Fibroblast of skin of left biceps (primary cell): ENCODE measurements at places on chromosomes 6 and 20.

- DNase-seq, result no peak
Measured at GRCh38 chr20:24762371-24762770, 186.7 kb upstream of the CST7 start.

- DNase-seq, result no peak
Measured at GRCh38 chr20:52847731-52848359, 124.3 kb upstream of the TSHZ2 start.

- DNase-seq, result no peak
Measured at GRCh38 chr20:43492101-43492500, 15.4 kb upstream of the L3MBTL1 start.

- DNase-seq, result no peak
Measured at GRCh38 chr20:19880256-19881079, 122.4 kb downstream of the RIN2 start.

DNA sequence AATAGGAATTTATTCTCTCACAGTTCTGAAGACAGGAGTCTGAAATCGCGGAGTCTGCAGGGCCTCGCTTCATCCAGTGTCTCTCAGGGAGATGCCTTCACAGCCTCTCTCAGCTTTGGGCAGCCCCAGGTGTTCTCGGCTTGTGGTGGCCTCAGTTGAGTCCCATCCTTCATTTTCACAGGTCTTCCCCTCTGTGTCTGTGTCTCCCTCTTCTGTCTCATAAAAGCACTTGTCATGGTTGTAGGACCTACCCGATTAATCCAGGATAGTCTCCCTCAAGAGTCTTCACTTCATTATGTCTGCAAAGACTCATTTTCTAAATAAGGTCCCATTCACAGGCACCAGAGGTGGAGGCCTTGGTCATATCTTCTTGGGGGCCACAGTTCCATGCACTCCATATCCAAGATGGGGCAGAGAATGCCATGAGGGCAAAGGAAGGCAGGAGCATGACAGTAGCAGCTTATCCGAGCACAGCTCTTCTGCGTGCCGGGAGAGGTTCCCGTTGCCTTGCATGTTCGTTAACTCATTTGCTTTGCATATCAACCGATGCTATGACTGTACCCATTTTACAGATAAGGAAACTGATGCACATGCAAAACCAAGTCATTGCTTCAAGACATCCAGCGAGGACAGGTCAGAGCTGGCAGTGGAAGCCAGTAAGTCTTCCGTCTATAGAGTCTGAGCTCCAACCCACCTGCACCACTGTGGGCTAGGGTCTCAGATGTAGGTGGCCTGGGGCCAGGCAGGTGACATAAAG is 363.8 kb upstream of the SULF2 start:
- DNase-seq, result no peak

DNA sequence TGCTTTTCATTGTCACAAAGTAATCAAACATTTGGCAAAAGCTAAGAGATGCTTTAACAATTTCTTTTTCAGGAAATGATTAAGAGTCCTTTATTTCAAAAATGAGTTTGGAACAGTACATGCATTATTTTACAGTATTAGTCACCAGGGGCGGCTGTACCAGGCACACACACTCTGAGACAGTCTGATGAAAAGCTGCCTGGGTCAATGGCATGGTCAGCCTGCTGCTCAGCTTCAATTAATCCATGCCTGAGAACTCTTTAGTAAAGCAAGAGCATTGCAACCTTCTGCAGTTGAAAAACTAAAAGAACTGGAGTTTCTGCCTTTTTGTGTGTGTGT is 105.5 kb downstream of the TULP4 start:
- DNase-seq, result no peak

GRCh38 chr6:169906688-169907418 is 155.4 kb downstream of the ERMARD start:
- DNase-seq, result no peak

DNA sequence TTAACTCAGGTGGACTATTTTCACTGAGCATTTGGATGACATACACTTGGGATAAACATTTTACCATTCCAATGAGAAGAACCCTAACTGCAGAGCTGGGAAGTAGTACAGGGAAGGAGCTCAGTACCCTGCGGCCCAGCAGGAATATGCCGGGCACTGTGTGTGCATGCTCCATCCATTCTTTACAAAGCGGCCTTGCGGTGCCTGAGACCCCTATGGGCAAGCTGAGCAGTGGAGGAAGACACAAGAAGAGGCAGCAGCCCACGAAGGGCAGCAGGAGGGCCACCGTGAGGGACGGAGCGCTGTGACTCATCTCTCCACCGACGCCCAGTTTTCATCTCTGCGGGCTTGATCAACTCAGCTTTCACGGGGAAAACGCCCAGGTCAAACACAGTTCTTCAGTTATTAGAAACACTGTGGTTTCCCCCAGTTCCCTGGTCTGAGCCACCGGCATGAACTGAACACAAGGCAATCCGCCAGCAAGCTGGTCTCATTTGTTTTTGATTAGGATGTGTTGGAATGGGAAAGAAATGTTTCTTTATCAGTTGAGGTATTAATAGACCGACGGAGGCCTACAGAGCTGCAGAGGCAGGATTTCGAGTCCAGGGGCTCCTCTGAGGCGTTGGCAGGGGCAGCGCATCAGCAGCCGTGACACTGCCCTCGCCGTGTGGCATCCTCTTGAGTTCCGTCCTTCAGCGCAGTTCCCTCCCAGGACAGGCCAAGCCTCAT is 44.9 kb downstream of the IRF4 start:
- DNase-seq, result peak; percentile 69

- no peak for DNase-seq
Measured at GRCh38 chr6:1575210-1576041, 34.3 kb upstream of the FOXC1 start.

- no peak for DNase-seq
Measured at GRCh38 chr20:1633535-1633934, 13.7 kb upstream of the SIRPB1 start.

DNA sequence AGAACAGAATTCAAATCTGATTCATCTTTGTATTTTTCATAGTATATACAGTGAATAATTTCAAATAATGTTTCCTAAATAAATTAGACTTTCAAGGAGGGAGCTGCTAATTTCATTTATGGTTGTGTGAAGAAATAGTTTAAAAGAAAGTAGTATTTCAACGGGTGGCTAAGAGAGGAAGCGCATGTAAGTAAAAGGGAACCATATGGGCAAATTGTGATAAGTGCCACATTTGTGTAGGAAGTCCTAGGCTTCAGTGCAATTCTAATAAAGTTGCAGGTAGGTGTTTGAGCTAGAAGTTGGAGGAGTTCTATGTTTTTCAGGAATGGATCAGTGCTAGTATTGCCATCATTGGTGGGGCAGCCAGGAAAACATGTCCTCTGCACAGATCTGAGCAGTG is 178.8 kb upstream of the PRDM1 start:
- DNase-seq, result no peak

GRCh38 chr20:63538204-63539091 is 1.3 kb upstream of the PTK6 start:
- DNase-seq, result no peak

DNA sequence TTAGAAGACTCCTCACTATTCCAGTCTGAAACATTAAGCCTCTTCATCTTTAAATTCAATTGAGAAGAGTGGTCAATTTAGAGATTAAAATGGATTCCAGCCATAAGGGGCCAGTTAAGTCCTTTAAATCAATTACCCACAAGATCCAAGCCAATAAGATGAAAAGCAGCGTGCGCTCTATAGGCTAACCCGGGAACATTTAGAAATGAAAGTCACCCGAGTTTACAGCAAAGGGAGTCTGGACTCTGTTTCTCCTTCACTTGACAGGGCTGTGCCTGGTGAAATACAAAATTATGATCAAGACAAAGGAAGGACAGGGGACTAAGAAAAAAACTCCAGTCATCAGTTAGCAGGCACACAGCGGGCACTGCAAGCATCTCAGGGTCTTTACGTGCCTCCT is 393.7 kb downstream of the QKI start:
- DNase-seq, result no peak

- no peak for DNase-seq
Measured at GRCh38 chr6:129615020-129615419, 95.0 kb downstream of the ARHGAP18 start.

DNA sequence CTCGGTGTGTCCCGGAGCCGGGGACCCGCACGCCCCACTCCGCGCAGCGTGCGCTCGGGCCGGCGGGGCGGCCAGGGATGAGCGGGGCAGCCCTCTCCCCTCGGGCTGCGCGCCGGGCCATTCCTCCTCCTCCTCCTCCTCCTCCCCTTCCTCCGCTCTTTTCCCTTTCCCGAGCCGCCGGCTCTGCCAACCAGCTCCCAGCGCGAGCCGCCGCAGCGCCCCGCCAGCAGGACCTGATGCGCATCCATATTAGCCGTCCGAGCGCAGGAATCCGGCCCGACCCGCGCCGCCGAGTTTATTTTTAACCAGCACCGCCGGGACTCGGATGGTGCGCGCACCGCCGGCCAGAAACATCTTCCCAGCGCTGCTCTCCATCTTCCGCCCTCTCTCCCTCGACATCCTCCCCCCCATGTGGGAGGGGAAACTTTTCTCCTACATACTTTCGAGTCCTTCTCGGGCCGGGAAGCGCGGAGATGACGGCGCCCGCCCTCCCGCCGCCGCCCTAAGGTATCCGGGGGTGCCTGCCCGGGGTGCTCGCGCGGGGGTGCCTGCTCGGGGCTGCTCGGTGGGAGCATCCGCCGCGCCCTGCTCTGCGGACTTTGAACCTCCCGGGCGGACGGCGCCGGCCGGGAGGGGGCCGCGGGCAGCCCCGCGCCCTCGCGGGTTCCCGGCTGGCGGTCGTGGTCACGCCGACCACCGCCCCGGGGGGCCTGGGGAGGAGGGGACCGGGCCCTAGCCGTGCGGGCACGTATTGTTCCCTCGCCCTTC is 619 bp downstream of the RREB1 start:
- no peak for DNase-seq

GRCh38 chr20:53905019-53905819 is 165.2 kb downstream of the BCAS1 start:
- DNase-seq, result no peak

DNA sequence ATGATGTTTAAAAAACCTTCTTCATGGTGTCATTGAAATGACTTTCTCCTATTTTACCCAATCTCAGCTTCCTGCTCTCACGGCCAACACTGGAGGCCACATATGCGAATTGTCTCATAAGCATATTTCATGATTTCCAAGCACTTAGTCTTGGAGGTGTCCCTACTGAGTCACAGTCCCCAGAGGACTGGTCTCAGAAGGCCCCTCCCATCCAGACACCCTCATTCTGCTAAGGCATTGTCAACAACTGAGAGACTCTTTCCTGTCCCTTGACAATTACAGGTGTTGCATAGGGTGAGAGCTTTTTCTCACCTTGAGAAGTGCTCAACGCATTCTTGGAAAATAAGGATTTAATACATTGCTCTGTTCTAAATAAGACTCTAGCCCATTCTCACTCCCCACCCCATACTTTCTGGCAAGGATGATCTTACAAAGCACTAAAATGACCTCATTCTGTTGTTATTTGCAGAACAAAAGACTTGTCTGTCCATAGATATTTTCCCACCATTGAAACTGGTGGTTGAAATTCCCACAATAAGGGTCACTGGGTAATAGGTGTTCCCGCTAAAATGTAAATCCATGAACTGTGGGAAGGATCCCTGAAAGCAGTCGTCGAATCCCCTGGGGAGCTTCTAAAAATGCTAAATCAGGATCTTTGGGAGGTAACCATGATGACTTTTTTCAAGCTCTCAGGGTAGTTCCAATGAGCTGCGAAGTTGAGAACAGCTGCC is 32.3 kb upstream of the SLC22A23 start:
- no peak for DNase-seq

- DNase-seq, result no peak
Measured at GRCh38 chr20:31764641-31765305, 25.7 kb downstream of the TPX2 start.

DNA sequence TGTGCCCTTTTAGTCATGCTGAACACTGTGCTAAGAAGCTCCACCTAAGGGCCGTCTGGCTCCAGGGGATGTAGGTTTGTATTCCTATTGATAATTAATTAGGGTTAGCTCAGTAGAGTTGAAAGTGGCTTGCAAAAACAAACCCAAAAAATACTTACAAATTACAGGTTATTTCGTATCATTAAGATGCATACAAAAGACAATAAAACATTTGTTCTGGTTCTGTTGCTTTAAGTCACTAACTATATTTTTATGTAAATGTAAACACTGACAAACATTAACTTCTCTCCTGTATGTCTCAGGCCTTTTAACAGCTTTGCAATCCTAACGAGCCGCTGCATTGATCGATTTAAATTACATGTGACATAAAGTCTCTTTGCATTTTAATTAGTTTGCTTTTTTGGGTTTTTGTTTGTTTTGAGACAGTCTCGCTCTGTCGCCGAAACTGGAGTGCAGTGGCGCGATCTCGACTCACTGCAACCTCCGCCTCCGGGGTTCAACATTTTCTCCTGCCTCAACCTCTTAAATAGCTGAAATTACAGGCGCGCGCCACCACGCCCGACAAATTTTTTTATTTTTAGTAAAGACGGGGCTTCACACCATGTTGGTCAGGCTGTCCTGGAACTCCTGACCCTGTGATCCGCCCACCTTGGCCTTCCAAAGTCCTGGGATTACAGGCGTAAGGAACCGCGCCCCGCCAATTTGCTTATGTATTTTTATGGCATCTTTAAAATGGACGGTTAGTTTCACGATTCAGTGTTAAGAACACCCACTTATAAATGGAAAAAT is 110.9 kb downstream of the HFE start:
- DNase-seq, result no peak

DNA sequence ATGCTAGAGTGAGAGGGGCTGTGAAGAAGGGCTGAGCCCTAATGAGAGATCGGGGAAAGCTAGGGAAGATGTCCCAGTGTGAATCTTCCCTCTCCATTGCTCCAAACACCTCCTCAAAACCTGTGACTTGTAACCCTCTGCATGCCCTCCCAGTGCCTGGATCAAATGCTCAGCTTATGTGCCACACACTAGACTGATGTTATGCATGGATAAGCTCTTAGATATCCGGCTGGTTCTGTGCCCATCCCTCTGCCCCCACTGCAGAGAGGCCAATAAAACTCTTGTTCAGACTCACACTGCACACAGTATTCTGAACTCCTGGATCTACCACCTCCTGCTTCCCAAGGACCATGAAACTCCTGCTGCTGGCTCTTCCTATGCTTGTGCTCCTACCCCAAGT is at the start of gene DEFB118:
TSS of gene DEFB118 (plus strand) at position 301 of the 400 bp plus-strand sequence. CDS start at position 351, 50 bp downstream.
- DNase-seq, result no peak

- peak; percentile 49 for DNase-seq
Measured at GRCh38 chr20:8470156-8470555, 338.1 kb downstream of the PLCB1 start.

GRCh38 chr6:68238097-68238601 is 396.9 kb upstream of the ADGRB3 start:
- DNase-seq, result peak; percentile 8

GRCh38 chr6:169714178-169714577 is 10.1 kb downstream of the PHF10 start:
- DNase-seq, result no peak

GRCh38 chr6:113616701-113617274 is 240.4 kb upstream of the MARCKS start:
- no peak for DNase-seq

DNA sequence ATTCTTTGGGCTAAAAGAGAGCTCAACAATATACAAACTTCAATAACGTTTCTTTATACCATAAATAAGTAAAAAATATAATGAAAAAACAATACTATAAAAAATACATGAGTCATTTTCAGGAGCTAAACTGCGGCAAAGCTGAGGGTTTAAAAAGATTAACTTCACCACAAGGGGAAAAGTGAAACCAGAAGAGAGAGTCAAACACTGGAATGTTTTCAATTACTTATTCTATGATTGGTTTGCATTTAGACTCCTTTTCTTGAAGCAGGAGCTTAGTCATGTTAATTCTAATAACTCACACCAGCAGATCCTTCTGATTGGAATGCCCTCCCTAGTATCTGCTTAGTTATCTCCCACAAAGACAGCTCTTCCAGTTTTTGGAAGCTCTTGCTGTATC is 627.3 kb downstream of the UTRN start:
- peak; percentile 76 for DNase-seq

- no peak for DNase-seq
Measured at GRCh38 chr6:33700391-33701050, 11.0 kb downstream of the UQCC2 start.
